ENCODE measurements at places on chromosomes 4 and X.
A peak's percentile ranks its signal among the peaks of the same experiment; 100 is the strongest.

GRCh38 chrX:66410806-66411205 lies 228.1 kb downstream of the EDA2R start:
- DNase-seq = no peak

DNA sequence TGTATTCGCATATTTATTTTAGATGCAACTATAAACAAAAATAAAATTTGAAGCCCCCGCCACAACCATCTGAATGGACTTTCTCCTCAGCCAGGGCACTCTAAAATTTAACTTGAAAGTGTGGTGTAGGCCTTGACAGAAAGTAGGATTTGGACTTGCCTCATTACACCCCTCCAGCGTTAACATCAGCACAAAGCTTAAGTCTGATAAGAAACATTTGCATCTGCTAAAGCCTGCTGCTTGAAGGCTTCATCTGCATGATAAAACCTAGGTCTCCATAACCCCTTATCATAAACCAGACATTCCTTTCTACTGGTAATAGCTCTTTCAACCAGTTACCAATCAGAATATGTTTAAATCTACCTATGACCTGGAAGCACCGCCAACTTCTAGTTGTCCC lies 1046.5 kb downstream of the FAT4 start:
- no peak for DNase-seq

GRCh38 chr4:89898304-89898716 lies 3.7 kb downstream of the MMRN1 start:
- no peak for DNase-seq

GRCh38 chrX:129634541-129634940 lies 20.2 kb downstream of the APLN start:
- DNase-seq = no peak

DNA sequence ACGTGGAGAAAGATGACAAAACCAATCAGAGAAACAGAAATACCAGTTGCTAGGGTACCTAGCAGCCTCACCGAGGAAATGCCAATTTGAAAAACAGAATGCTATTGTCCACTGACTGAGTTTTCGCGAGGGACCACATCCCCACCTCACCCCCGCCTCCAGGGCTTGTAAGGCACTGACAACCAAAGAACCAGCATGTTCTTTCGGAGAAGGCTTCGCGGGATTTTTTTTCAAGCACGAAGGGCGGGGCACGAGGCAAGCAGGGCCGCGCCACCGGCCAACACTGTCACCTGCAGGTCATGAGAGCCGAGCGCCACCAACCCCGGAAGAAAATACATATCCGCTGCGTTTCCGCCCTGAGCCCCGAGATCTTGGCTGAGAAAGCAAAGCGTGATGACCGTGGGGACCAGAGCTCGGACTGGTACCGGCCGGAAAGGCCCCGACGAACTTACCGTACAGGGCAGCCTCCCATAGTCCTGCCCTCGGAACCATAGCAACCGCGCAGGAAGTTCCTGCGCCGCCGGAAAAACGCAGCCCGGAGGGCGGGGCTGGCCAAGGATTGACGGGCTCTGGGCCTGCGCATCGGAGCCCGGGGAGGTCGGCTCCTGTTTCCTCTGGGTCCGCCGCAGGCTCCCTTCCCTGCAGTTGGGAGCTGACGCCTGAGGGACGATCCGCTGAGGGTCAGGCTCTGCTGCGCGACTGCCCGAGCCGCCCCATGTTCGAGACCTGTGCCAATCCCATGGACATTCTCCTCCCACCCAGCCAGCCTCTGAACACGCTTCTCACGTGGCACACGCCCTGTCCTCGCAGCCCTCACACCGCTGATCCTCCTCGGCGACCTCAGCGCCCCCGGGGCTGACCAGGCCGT lies 59.2 kb upstream of the PAGE5 start:
- peak; percentile 87 for DNase-seq

DNA sequence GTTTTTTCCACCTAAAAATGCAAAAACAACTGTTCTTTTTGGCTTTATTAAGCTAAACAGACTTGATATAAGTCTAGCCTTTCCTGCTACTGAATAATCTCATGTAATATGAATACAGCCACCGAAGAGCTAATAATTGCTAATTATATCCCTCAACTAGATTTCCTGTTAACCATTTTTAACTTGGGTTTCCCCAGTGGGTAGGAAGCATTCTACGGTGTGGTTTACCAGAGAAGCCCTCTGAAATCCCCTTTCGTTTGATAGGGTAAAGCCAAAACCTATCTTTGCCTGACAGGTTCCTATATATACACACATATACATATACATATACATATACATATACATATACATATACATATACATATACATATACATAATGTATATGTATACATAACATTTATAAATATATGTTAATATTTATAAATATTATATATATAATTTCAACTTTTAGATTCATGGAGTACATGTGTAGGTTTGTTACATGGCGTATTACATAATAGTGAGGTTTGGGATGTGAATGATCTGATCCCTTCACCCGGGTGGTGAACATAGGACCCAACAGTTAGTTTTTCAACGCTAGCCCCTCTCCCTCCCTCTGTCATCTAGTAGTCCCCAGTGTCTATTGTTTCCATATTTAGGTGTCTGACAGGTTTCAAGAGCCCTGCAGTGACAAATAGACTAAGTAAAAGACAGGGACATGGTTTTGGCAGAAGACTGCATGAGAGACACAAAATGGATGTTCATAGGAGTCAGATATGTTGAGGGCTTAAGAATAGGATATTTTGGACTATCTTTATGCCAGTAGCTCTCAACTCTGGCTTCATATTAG lies 62.4 kb downstream of the ATXN3L start:
- no peak for DNase-seq

GRCh38 chr4:123396307-123397143 lies at the start of gene SPRY1:
SPRY1 (plus strand) TSS chr4:123396795; CDS start chr4:123401592, 4,797 bp downstream.
- DNase-seq = peak; percentile 68

- DNase-seq = no peak
These were observed 254.6 kb upstream of the KCNIP4 start for GRCh38 chr4:22202975-22203710.
